ENCODE measurements at places on chromosomes 2 and 18.

DNA sequence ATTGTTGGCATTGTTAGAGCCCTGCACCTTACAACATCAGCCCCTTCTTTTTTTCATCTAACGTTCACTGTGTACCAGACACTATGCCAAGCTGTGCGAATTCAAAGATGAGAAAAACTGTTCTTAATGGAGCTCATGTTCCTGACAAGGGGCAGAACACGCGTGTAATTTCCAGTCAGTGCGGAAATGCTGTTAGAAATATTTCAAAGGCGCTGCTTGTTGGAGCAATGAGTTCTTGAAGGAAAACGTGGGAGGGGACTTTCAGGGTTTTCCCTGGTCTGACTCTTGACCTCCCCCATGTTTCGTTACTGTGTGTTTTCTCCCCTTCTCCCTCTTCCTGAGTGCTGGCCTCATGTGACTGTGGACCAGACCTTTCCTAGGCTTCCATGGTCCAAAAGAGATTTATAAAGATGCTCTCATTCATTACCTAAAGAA, 1.5 kb downstream of the MTHFD2 start:
- H3K36me3 ChIP-seq: peaks cover 35% of the 10 kb centered on the region
- no peak overlapping the region for H3K27ac ChIP-seq
- DNase-seq: peak; percentile 53

- no peak overlapping the region for H3K4me3 ChIP-seq
- peaks cover 81% of the 10 kb centered on the region for H3K27me3 ChIP-seq
- H3K36me3 ChIP-seq: no peaks in the 10 kb centered on the region
Observed at GRCh38 chr2:60311524-60311923, 241.9 kb downstream of the BCL11A start.

GRCh38 chr2:31397094-31397493, 17.4 kb downstream of the XDH start:
- no peaks in the 10 kb centered on the region for H3K27me3 ChIP-seq
- no peak overlapping the region for H3K4me3 ChIP-seq

DNA sequence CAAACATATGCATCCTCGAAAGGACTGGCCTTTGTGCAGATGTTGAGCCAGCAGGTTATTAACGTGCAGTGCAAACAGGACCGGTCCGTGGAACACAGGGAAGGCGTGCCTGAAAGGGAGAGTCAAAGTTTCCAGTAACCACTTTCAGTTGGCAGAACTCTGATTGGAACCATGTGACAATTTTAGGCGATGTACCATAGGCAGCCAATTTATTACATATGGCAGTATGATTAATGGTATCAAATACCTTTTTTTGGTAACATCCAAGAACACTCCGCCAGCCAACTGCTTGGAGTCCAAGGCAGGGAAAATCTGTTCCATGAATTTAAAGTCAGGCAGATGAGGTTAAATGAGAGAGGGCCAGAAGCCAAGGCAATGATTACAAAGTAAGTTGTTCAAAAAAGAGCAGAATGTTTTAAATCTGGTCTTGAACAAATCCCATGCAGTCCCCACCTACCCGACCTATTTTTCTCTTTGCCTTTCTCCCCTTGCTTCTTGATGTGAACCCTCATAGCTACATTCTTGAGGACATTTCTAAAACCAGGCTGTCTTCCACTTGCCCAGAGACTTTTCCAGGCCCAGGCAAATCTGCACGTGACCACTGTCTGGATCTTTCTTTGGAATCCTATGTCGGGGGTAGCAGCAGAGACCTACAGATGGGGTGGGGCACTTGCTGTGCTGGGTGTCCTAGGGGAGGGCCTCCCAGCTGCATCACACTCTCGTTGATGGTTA, 351.7 kb downstream of the HRH4 start:
- DNase-seq: no peak
- H3K4me3 ChIP-seq: no peak overlapping the region
- no peaks in the 10 kb centered on the region for H3K4me1 ChIP-seq
- no peaks in the 10 kb centered on the region for H3K36me3 ChIP-seq
- H3K27ac ChIP-seq: no peak overlapping the region

DNA sequence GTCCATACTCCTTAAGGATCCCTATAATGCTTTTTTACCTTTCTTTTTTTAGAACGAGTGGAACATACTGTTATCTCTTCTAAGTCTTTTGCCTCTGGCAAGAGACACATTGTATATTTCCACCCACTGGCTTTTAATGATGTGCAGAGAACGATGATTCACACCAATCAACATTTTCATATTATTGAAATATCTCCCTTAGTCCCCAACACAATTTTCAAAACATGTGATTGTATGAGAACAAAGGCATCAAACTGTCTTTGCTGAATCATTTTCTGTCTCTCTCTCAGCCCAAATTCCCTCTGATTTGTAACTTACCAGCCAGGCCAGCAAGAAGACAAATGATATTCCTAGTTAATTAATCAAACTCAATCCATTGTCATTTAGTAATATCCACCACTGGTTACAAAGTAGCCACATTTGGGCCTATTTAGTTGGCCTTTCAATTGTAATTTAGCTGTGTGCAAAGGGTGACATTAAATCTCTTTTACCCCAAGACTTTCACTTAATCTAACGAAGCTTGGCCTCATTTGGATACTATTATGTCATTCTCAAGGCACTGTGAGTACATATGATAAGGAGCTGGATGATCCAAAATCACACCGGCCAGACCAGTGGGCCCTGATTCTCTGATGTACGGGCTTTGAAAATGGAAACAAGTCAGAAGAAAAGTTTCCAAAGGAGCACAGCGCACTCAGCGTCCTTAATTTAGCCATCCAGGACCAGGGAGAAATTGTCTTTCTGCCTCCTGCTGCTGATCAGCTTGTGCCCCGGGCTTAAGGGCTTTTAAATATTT, 185.1 kb downstream of the SCG2 start:
- no peak overlapping the region for H3K4me3 ChIP-seq
- no peak for DNase-seq
- no peak overlapping the region for H3K27ac ChIP-seq
- no peaks in the 10 kb centered on the region for H3K36me3 ChIP-seq

All from endodermal cell (in vitro differentiated cells).